ENCODE measurements at places on chromosomes 5 and 9.

GRCh38 chr9:131240047-131240921 is 36.0 kb downstream of the FAM78A start:
- DNase-seq, result no peak

GRCh38 chr5:6086871-6087270 is 291.5 kb downstream of the MED10 start:
- no peak for DNase-seq

GRCh38 chr5:112276991-112277390 is 142.1 kb downstream of the EPB41L4A start:
- no peak for DNase-seq

DNA sequence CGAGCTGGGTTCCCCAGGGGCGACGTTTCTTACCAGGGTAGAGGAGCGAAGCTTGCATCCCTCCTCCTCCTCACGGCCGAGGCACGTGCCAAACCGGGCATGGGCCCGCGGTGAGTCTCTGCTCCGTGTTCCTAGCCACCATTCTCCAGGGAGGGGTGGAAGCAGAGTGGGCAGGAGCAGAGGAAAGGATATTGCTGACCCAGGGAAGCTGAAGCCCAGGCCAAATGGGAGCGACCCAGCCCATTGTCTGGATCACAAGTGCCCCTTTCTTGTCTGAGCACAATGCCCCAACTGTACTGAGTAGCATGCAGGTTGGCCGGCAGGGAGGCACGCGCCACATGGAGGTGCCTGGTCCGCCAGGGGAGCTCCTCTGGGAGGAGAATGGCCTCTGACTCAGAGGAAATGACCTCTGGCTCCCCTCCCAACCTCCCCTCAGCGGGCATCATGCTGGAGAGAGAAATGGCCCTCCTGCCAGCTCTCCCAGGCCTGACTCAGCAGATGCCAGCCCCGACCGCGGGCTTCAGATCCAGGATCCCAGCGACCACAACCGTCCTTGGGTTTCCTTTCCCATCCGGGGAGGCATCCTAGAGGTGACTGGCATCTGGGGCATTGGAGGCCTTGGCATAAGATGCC is 1.1 kb downstream of the PRR7 start:
- no peak for DNase-seq

- no peak for DNase-seq
Observed at GRCh38 chr5:73979321-73979720, 353.3 kb downstream of the ARHGEF28 start.

GRCh38 chr5:9947225-9947714 is 302.4 kb downstream of the ATPSCKMT start:
- no peak for DNase-seq

DNA sequence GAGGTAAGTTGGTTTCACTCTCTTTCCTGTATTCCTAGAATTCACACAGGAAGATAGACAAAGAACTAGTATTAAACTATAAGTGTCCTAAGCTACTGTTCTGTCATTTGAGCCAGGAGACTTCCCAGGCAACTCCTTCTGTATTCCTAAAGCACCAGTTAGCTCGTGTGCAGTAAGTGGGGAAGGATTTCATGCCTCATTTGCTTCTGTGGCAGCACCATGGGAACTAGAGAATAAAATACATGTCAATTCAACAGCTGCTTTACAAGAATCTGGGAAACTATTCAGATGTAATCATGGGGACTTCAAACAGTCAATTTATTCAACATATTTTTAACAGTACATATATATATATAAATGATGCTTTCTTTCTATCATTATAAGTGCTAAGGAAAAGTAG is 762.3 kb downstream of the PRELID2 start:
- no peak for DNase-seq

- DNase-seq, result no peak
Observed at GRCh38 chr5:9297134-9297533, 248.7 kb downstream of the SEMA5A start.

DNA sequence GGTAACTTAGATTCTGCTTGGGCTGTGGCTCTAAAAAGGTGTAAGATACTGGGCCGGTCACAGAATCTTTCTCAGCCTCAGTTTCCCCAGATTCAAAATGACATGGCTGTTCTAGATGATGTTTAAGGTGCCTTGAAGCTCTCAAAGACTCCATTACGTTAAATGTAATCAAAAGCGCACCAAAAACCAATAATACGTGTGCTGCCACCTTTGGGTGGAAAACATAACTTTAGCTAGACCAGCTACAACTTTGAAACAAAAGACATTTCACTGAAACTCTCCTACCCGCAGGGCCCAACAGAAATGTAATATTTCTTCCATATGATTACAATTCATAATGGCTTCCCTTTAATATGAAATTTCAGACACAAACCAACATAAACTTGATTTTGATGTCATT is 35.0 kb upstream of the PCSK5 start:
- no peak for DNase-seq

- DNase-seq, result no peak
Observed at GRCh38 chr5:10946050-10946449, 185.0 kb upstream of the DAP start.

DNA sequence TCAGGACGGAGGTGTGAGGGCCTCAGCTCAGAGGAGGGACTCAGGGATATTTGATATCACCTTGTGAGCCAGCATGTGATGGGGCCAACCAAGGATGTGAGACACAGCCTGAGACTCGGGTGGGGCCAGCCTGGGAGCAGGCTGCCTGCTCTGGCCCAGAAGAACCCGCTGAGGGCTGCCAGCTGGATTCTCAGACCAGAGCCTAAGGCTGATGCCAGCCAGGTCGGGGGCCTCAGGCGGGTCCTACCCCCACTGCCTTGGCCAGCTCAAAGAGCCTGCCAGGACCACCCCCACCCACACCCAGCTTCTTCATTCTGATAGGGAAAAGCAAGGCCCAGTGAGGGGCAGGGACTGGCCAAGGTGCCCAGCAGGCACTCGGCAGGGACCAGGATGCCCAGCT is 20.3 kb upstream of the DUSP1 start:
- no peak for DNase-seq

- DNase-seq, result no peak
Observed at GRCh38 chr5:142520885-142521284, 165.0 kb downstream of the FGF1 start.

DNA sequence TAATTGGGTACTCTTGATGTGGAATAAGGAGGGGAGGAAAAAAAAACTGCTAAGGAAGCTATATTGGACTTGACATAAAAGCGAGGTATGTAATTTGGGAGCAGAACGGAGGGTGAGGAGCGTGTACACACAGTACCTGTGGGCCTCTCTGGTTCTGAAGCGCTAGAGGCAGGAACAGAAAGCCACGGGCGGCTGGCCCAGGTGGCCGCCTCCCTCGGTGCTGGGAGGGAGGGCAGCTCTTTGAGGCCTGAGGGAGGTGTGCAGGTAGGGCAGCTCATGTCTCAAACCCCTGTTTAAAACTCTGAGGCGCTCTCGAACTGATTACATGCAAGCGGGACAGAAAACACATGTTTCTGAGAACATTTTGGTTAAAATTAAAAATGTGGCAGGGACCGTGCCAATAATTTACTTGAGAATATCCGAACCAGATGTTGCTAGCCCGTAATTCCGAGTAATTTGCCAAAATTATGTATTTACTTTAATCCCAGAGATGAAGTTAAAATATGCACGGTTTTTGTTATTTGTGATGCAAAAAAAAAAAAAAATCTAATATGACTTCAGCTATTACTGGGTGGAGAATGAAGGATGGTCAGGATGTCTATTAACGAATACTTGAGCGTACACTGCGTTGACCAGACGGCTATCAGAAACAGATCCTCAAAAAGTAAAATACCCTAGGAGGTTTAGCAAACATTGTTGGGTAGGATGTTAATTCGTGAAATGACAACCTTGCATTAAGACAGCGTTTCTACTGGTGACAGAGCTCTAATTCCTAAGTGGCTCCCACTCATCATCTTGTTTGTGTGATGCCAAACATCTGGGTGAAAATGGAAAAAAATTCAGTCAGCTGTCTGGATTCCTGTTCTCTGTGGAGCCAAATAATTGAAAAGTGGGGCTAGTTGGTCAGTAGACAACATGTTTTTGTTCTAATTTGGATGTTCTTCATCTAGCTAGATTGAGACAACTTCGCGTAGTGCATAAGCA is 24.4 kb upstream of the STC2 start:
- no peak for DNase-seq

- no peak for DNase-seq
Observed at GRCh38 chr9:92486371-92486770, 4.1 kb upstream of the ASPN start.

DNA sequence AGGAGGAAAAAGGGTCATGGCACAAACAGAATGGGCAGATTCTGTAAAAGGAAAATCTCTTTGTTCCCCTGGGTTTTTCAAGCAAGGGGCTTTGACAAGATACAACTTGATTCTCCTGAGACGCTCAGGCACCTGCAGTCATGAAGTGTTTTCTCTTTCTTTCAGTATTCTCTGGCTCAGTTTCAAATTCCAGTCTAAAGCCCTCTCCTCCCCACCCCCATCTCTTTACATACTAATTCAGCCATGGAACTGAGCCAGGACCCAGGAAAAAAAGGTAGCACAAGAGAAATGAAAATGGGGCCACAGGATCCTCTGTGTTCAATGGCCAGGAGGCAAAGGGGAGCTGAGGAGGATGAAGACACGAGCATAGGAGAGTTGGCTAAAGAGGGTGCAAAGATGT is 408.4 kb downstream of the SPOCK1 start:
- DNase-seq, result no peak

DNA sequence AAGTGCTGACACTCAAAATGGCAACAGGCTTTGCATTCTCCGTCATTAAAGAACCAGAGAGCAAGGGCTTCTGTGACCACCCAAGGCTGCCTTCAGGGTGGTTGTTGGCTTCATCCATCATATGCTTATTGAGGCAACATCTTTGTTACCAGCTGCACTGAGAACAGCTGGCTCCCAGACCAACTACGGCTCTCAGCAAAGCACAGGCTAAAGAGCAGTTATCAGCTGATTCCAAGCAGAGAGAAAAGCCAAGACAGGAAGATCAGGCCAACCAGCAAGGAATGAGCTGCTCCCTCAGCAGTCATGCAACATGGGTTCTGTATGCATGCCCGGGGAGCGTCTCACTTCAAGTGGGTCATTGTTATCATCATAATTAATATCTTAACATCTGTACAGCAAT is 358.9 kb downstream of the ACTL7B start:
- no peak for DNase-seq

- DNase-seq, result no peak
Observed at GRCh38 chr9:8489835-8490234, 690.3 kb upstream of the DMAC1 start.

GRCh38 chr9:82883436-82883835 is 179.5 kb downstream of the RASEF start:
- DNase-seq, result no peak

- no peak for DNase-seq
Observed at GRCh38 chr5:22465177-22465576, 388.0 kb downstream of the CDH12 start.

- DNase-seq, result no peak
Observed at GRCh38 chr9:123637945-123638634, 282.1 kb downstream of the CRB2 start.

DNA sequence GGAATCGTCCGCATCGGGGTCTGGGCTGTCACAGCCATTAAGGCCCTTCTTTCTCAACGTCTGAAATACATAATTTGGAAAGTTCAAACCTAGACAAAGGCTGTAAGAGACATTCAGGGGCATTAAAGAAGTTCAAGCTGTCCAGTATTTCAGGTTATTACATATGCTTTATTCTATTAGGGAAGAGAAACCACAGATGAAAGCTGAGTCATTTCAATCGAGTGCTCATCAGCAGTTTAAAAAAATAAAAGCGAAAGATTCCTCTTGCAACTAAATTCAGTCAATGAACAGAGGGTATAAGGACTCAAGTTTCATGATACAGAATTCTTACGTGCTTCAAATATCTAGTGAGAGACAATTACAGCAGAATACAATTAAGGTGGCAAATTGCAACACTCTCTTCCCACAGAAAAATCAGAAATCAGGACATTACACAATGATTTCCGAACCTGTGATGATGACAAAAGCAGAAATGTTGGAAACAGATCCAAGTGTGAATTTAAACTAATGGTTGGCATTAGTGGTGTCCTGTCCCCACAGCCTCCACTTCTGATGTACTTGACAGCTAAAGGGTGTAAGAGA is 121.6 kb downstream of the MEF2C start:
- no peak for DNase-seq

DNA sequence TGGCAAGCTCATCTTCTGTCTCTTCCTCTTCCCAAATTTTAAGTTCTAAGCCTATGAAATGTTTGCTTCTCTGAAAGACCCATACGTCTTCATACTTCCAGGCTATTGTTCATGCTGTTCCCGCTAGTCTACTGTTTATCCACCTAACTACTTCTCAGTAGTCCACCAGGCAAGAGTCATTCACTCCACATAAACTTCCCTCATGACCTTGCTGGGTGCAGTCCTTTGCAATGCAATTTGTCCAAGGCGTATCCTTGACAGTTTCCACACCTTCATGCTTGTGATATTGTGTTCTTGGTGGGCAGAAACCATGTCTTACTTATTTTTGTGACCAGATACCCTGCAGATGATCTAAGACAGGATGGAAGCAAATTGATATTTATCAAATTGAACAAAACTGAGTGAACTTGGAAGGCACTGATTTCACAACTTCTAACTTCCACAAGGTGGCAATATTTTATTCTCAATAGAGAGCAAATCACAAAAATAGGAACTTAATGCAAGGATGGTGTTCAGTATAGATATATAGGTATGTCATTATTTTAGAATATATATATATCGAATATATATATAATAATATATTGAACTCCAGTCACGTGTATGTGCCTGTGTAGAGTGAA is 30.3 kb downstream of the TYRP1 start:
- no peak for DNase-seq

GRCh38 chr9:9142001-9142400 is 1342.4 kb upstream of the DMAC1 start:
- no peak for DNase-seq

DNA sequence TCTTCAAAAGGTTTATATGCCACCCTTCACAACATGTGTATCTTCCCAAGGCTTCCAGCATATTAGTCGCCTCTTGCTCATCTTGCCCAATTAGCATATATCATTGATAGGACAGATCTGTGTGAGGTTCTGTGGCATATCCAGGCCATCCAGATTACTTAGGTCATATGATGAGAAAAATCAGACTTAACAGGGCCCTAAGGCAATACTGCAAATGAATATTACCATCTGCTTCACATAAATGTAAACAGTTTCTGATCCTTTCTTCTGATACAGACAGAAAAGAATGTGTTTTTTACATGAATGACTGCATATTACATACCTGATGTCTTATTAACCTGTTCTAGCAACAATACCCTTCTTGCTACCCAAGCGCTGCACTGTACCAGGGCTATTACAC is 41.3 kb upstream of the GHR start:
- DNase-seq, result no peak

GRCh38 chr5:96657068-96657467 is 5.1 kb upstream of the CAST start:
- DNase-seq, result peak; percentile 17
